ENCODE measurements at places on chromosomes 4 and X.

DNA sequence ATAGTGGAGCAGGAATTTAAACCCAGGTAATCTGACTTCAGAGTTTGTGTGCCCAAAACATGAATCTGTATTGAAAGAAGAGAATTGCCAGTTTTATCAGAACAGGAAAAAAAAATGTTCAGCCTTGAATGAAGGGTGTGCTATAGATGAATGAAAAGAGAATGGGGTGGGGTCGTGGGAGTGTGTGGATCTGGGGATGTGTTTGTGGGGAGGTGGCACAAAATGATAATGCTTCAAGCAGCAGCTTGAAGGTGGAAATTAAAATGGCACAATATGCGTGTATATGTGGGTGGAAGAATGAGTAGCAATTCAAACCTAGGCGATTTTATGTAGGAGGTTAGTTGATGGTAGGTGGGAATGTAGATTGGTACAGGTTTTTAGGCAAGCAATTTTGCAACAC, 122.2 kb downstream of the IL1RAPL1 start:
- no peak for DNase-seq

DNA sequence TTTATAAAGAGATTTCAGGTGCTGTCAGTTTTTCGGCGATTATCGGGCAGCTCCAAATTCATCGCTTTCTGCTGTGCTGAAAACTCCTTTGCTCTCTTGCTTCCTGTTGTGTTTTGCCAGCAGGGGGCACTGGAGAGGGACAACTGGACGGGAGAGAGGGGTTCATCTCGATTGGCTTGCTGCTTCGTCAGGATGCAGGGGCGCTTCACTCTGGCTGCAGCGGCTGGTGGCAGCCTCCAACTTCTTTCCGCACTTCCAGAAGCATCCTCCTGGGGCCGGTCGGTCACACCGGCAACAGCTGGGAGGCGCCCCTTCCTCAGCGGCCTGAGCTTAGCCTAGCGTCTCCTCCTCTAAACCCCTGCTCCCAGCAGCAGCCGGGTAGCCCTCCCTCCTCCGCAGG, 29.5 kb downstream of the MSL3 start:
- no peak for DNase-seq

DNA sequence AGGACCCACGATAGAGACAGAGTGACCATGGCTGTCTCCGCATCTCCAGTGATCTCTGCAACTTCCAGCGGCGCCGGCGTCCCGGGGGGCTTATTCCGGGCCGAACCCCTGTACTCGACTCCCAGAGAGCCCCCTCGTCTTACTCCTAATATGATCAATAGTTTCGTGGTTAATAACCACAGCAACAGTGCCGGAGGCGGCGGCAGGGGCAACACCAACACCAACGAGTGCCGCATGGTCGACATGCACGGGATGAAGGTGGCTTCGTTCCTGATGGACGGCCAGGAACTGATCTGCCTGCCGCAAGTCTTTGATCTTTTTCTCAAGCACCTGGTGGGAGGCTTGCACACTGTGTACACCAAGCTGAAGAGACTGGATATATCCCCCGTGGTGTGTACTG, 343 bp downstream of the DACH2 start:
- DNase-seq: no peak

- no peak for DNase-seq
Observed at GRCh38 chrX:56759736-56760409, 30.8 kb downstream of the NBDY start.

DNA sequence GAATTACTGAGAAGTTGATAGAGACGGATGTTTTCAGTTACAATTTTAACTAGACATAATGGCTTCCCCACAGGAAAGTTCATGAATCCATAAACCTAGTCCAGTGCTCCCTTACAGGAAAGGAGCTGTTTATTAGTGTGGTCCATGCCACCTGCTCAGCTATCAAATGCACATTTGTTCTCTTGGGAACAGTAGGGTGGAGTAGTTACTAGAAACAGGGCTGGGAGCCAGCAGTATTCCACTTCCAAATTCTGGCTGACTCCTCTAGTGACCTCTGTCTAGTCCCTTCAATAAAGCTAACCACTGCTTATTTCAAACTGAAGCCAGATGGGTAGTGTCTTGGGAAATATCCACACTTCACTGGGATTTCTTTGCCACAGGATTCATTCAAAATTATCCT, 88.4 kb upstream of the TLL1 start:
- no peak for DNase-seq

- DNase-seq: no peak
Observed at GRCh38 chrX:18542905-18543304, 117.5 kb downstream of the CDKL5 start.

GRCh38 chrX:110013968-110014367, 11.1 kb downstream of the TMEM164 start:
- no peak for DNase-seq

All from NCI-H2081 treated with DMSO at 0.1 percent for 48 hours (cell line).